ENCODE measurements at places on chromosomes 6 and 20. TPM values are rescaled to one million over a fixed set of nuclear protein-coding genes. Genes with fewer than 3 reads are reported as not detected.

OPN5 gene
- total RNA-seq, result not detected

CDSN gene
- not detected for total RNA-seq

HCRTR2 gene
- total RNA-seq, result not detected

THBD gene
- total RNA-seq, result 2.1 TPM

GRCh38 chr6:5746053-5746758 lies 260.5 kb downstream of the NRN1 start:
- no peak for DNase-seq
- H3K27ac ChIP-seq, result no peak overlapping the region
- no peak overlapping the region for H3K4me3 ChIP-seq
- H3K36me3 ChIP-seq, result no peaks in the 10 kb centered on the region
- no peaks in the 10 kb centered on the region for H3K4me1 ChIP-seq

DNA sequence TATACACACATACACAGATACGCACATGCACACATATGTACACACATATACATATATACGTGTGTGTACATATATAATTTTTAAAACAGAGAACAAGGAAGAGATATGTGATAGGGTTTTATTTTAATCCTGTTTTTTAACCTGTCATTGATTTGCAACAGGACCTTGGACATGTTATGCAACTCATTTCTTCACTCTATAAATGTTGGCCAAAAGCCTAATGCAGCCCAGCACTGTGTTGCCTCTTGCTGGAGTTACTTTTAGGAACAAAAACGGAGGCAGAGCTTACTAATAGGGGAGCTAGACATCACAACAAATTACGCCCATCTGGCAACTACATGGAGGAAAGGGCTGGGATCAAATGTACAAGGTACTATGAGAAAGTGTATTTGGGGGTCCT lies 179.9 kb upstream of the TAB2 start:
- H3K4me1 ChIP-seq, result peaks cover 12% of the 10 kb centered on the region
- no peaks in the 10 kb centered on the region for H3K36me3 ChIP-seq
- H3K27me3 ChIP-seq, result no peaks in the 10 kb centered on the region
- no peak for DNase-seq

GRCh38 chr6:83180426-83180950 lies 12.6 kb downstream of the PGM3 start:
- H3K27me3 ChIP-seq, result no peaks in the 10 kb centered on the region
- no peak overlapping the region for H3K27ac ChIP-seq
- H3K4me1 ChIP-seq, result no peaks in the 10 kb centered on the region

GRCh38 chr6:89662659-89663223 lies 24.2 kb upstream of the LYRM2 start:
- no peaks in the 10 kb centered on the region for H3K4me1 ChIP-seq
- H3K36me3 ChIP-seq, result peaks cover 63% of the 10 kb centered on the region
- H3K27ac ChIP-seq, result no peak overlapping the region
- no peak overlapping the region for H3K4me3 ChIP-seq

- no peak overlapping the region for H3K27ac ChIP-seq
- H3K27me3 ChIP-seq, result no peaks in the 10 kb centered on the region
- no peaks in the 10 kb centered on the region for H3K36me3 ChIP-seq
- peaks cover 3% of the 10 kb centered on the region for H3K4me1 ChIP-seq
Measured at GRCh38 chr6:130514712-130515111, 148.9 kb downstream of the TMEM200A start.

- no peaks in the 10 kb centered on the region for H3K4me1 ChIP-seq
- no peaks in the 10 kb centered on the region for H3K36me3 ChIP-seq
- no peak for DNase-seq
- peaks cover 8% of the 10 kb centered on the region for H3K27me3 ChIP-seq
Measured at GRCh38 chr6:150299873-150300485, 68.8 kb upstream of the IYD start.

DNA sequence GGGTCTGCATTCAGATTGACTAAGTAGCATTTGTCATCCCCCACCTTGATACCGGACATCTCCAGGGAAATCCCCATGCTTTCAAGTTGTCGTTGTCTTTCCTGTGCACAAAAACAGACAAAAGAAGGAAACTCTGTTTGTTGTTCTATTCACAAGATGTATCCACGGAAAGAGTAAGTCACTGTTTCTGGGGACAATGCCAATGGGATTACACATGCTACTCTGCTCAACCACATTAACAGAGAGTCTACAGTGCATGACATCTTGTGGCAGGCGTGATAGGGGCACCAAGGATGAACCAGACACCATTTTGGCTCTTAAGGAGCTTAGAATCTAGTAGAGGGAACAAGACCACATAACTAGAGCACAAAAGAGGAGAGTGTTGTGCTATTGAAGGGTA lies 124.4 kb upstream of the NUP153 start:
- H3K36me3 ChIP-seq, result no peaks in the 10 kb centered on the region
- DNase-seq, result no peak
- no peak overlapping the region for H3K4me3 ChIP-seq
- H3K4me1 ChIP-seq, result no peaks in the 10 kb centered on the region
- H3K27ac ChIP-seq, result no peak overlapping the region
- no peaks in the 10 kb centered on the region for H3K27me3 ChIP-seq

Measured in natural killer cell (primary cell).